Central memory CD4-positive, alpha-beta T cell (primary cell): ENCODE measurements at places on chromosomes 11 and 22.

GRCh38 chr11:3123761-3124733 lies 41.1 kb downstream of the OSBPL5 start:
- no peak for DNase-seq

DNA sequence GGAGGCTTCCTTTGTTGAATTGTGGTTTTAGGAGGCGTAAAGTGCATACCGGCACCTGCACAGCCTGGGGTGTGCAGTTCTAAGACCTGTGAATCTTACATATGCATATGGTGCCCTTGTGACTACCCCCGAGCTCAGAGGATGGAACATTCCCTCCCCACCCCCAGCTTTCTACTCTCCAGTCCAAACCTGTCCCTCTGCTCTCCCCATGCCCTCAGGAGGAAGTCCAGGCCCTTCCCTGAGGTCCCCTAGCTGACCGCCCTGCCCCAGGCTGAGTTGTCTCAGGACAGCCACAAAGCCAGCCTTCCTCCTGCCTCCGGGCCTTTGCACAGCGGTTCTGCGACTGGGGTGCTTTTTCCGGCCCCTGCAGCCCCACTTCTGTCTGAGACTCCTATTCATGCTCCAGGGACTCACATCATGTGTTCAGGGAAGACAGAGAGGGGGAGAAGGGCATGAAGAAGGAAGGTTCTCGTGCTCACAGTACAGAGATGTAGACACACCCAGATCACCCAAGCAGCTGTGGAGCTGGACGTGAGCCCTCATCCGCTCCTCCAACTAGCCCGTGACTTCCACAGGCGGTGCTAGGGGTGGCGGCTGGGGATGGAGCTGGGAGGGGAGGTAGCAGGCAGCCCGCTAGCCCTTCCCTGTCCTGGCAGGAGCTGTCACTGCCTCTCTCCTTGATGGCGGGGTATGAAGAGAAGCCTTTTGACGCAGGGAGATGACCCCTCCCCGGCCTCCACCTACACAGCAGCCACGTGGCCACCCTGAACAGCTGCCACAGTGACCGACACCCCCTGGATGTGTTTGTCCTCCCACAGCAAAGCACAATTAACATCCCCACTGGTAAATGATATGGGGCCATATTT lies 50.8 kb downstream of the FLRT1 start:
- DNase-seq = no peak

DNA sequence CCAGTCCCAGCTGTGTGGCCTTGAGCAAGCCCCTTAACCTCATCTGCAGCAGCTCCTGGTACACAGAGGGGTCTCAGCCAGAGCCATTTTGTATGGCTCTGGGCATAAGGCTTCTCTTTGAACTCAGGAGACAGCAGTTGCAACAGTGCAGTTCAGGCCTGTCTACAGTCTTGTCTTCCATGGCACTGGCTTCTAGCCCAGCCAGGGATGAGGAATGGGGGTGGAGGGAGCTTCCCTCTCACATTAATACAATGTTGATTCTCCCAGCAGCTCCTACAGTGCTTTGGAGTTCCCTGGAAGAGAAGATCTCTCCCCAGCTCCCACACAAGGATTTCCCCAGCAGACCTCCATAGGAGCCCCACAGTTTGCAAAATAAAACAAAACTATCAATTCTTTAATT lies 350.2 kb downstream of the BUD13 start:
- DNase-seq = no peak

DNA sequence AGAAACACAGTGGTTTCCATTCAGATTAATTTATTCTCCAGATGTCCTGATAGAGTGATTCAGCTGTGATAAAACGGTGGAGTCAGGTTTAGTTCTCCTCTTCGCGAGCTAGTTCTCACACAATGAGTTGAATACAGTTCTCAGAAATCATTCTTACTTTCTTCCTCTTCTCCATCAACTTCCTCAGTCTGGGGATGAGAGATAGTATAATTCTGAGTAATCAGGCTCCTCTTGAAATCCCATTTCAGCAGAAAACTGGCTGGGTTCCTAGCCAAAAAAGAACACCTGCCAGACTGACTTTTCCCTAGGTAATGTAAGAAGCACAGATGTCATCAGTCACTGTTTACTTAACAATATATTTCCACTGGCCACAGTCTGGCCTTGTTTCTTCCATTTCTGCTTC lies 76.7 kb downstream of the SVIP start:
- DNase-seq = no peak

GRCh38 chr11:93099806-93100205 lies 98.0 kb downstream of the SLC36A4 start:
- DNase-seq = no peak

DNA sequence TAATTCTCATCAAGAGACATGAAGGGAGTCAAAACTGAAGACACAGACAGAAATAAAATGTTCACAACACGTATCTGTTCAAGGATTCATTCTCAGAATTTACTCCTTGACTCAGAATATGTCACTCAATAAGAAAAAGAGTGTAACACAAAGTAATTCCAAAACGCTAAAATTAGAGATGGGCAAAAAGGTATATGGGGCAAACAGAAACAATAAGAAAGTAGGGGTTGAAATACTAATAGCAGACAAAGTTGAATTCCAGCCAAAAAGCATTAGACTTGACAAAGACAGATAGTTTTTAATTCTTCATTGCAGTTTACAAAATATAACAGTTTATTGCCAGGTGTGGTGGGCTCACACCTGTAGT lies 26.7 kb downstream of the GNB1L start:
- DNase-seq = no peak
